ENCODE measurements at places on chromosomes 16 and 17.
A peak's percentile ranks its signal among the peaks of the same experiment; 100 is the strongest.

GRCh38 chr16:49424961-49425360 lies 51.4 kb downstream of the C16orf78 start:
- no peak for DNase-seq

DNA sequence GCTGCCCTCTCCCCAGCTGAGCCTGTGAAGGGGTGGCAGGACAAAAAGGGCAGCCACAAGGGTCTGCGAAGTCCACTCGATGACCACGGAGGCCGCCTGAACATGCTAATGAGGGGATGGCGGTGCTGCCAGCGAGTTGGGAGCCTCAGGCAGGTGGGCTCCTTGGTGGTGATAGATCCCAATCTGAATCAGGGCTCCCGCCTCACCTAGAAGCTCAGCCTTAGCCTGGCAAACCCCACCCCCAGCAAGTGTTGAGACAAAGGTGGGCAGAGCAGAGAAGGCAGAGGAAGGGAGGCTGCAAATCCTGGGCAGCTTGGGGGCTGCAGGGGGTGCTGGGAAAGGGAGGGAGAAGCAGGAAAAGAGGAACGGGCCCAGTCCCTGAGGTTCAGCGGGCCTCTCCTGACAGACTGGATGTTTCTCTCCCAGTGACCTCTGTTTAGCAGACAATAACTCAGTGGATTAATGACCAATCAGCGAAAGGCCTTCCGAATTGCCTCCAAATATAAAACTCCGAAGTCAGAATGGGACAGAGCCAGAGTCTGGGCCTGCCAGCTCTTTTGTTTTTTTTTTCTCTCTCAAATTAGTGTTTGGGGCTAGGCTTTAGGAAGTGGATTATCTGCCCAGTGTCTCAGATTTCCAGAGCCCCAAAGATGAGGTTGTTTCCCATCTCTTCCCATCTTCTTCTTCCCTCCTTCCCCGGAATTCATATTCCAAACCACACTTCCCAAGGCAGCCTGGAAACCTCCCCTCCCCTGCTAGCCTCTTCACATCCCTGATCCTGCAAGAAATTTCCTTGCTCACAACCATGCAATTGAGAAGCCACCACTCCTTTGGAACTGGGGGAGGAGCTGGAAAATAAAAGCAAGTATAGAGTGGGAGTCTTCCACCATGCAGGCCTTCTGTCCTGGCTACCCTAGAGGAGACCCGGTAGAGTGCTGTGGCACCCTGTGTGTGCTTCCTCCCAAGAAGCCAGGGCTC lies 15.2 kb upstream of the HOXB2 start:
- no peak for DNase-seq

- DNase-seq = peak; percentile 66
Observed at GRCh38 chr17:42629411-42630009, 20.0 kb downstream of the TUBG1 start.

DNA sequence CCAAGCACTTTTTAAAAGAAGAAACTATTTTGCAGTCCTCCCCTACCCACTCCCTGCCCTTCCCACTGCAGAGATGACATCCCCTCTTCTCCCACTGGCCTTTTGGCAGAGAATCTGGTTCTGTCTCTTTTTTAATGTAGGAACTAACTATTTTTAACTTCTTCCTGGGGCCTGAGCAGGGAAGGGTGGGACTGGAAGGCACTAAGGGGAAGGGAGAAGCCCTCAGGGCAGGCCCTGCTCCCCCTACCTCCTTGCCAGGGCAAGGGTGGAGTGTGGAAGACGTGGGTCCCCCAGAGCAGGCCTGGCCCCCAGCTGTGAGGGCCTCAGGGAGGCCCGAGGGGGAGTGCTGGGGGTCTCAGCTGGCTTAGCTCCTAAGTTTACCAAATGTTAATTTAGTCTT lies 19.5 kb downstream of the UNC13D start:
- no peak for DNase-seq

- no peak for DNase-seq
Observed at GRCh38 chr17:57174591-57174990, 81.7 kb upstream of the MSI2 start.

- DNase-seq = no peak
Observed at GRCh38 chr16:16868727-16869126, 489.8 kb downstream of the NPIPA7 start.

DNA sequence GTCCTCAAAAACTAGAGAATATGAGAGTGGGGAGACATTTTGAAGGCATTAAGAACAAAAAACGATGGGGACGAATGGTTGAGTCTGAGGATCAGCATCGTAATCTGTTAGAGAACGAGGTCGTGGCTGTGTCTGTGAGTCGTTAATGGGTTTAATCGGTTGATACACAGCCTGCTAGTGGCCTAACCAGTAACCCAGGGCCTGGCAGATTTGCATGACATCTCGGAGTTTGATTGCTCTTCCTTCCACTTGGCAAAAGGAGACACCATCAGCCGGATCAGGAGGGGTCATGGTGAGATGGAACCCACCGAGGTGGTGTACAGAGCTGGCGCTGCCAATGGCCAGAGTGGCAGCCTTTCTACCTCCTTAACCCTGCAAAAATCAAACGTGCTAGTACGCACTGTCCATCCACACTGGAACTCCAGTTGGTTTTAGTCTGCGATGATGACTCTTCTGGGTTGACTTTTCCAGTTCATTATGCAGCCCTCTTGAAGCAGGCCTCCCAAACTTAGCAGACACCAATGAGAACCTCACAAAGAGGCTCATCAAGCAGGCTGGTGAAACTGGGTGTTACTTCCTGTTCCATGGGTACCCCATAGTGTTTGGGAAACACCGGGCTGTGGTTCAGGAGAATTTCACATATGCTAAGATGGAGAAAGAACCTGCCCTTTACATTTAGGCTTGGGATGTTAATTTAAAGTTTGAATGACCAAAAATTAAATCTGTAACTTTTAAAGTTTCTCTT lies 4.1 kb downstream of the HS3ST3B1 start:
- no peak for DNase-seq

DNA sequence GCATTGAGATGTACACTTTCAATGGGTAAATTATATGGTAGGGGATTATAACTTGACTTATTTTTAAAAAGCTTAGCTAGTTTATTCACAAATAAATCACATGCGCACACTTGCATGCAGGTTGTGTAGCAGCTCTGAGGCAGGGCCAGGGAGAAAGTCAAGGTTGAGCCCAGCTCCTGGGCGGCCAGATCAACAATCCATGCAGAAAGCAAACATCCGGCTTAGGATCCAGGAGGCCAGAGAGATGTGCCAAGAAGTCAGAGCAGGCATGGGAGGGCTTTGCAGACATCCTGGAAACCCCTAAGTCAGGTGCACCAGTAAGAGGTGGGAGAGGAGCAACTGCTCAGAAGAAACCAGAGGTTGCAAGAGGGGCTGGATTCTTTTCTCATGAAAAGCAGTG lies 186.5 kb downstream of the AXIN2 start:
- DNase-seq = peak; percentile 21

GRCh38 chr17:40331743-40332641 lies 23.0 kb downstream of the RARA start:
- DNase-seq = peak; percentile 88

DNA sequence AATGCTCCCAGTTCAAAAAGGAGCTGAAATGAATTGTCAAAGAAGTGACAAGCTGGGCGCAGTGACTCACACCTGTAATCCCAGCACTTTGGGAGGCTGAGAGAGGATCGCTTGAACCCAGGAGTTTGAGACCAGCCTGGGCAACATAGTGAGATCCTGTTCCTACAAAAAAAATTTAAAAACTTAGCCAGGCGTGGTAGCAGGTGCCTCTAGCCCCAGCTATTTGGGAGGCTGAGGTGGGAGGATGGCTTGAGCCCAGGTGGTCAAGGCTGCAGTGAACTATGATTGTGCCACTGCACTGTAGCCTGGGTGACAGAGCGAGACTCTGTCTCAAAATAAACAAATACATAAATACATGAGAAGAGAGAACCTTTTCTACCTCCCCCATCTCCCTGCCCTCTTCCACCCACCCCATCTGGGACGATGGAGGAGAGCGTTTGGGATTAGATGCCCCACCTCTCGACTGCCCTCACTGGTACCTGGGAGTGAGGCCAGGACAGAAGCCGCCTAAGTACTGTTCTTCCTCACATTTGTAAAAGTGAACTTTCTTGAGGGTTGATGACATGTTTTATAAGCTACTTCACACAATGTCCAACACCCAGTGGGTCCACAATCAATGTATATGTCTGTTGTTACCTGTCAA lies 2.4 kb downstream of the IL4R start:
- DNase-seq = no peak

DNA sequence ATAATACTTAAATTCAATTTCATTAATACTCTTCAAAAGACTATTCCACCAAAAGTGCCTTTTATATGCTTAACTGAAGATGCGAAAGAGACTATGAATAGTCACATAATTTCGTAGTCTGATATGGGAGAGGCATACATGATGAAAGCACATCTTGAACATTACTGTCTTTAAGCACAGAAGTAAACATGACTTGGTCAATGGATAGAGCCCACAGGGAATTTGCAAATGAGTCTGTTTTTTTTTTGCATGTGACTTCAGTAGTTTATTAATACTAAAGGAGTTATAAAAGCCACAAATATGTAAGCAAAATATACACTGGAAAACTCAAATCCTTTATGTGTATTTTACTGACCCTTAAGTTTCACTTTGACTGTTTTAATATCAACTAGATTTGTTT lies 15.9 kb downstream of the ADPRM start:
- no peak for DNase-seq

GRCh38 chr17:74870512-74870911 lies 2.3 kb downstream of the FDXR start:
- no peak for DNase-seq

DNA sequence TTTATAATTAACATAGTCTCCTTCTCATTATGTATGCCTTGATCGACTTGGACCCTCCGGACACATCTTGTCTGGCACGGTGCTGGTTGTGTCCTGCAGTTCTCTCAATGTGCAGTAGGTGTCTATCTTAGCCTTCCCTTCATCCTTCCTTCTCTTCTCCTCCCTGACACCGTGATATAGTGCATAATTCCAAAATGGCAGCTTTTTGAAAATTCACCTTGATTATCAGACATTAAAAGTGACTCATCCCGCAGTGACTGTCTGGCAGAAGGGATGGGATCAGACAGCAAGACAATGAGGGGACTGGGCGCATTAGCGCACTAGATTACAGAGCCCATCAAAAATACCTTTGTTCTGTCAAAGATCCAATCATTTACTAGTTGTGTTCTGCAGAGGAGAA lies 70.0 kb upstream of the PMFBP1 start:
- peak; percentile 35 for DNase-seq
